ENCODE measurements at places on chromosomes 1 and 21.

DNA sequence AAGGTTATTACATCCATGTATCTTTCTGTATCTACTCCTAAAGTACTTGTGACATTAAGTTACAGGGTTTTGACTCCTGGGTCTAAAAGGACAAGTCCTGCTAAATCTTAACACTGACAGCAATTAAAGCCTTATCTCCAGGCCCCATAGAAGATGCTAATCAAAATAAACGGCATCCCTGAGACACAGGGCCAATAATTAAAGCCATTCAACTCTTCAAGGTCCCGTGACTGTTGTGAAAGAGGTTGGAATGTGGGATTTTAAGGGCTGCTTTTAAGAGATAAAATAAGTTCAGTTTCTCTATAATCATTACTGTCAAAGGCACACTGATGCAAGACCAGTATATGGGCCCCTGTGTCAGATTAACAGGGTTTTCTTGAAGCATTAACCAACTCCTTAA lies 8.3 kb downstream of the DNAI4 start:
- DNase-seq, result no peak

DNA sequence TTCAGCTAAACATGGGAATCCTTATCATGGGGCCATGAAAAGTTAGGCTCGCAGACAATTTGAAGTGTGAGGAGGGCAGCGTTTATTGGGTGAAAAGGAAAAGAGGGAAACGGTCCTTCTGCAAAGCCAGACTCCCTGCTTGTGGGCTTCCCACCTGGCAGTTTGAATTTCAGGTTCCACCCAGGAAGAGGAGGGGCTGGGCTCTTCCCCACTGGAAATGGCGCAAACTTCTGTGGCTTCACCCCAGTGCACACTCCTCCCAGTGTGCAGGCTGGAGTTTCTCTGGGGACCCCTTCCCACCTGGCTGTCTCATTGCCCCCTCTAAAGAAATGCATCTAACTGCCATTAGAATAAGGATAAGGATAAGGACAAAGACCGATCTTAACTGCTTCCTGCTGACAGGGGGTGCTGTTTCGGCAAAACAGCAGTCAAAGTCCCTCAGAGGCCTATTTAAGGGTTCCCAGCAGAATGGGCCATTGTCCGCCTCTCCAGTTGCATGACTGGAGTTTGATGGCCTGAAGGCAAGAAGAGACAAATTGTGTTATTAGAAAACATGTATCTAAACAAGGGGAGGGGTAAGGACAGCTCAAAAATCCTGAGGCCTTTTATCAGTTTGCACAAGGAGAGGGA lies 20.4 kb downstream of the AIM2 start:
- DNase-seq, result no peak

GRCh38 chr1:181545395-181545794 lies 62.1 kb downstream of the CACNA1E start:
- DNase-seq, result no peak

GRCh38 chr1:92994105-92994712 lies 32.9 kb upstream of the DIPK1A start:
- DNase-seq, result peak; percentile 7

- DNase-seq, result no peak
Observed at GRCh38 chr1:20850021-20850420, 62.9 kb upstream of the HP1BP3 start.

GRCh38 chr1:208497866-208498541 lies 253.8 kb upstream of the PLXNA2 start:
- DNase-seq, result no peak

GRCh38 chr1:223076362-223076761 lies 66.7 kb downstream of the TLR5 start:
- no peak for DNase-seq

- DNase-seq, result no peak
Observed at GRCh38 chr1:111867868-111868440, 112.3 kb downstream of the DDX20 start.

GRCh38 chr1:228902781-228903433 lies 167.6 kb downstream of the RHOU start:
- DNase-seq, result no peak

DNA sequence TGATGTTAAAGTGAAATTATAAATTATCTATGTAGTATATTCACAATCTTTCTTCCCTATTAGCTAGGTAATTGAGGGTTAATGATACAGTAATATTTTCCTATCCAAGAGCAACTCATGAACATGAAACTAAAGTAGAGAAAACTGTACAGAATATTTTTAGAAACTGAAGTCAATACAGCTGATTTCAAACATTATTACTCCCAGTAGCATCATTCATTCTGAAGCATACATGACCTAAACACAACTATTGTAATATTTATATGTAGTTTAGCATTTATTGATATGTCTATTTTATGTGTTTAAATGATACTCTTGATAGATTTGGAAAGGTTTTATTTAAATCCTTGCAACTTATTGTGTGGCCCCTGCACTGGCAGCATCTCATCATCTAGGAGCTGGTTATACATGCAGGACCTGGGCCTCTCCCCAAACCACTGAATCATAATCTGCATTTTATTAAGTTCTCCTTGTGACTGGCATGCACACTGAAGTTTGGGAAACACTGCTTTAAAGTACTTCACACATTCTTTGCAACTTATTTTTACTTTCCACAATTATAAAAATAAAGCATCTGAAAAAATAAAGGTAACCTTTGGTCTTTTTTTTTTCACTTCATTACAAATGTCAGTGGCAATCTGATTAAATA lies 199.9 kb downstream of the LRRC40 start:
- no peak for DNase-seq

DNA sequence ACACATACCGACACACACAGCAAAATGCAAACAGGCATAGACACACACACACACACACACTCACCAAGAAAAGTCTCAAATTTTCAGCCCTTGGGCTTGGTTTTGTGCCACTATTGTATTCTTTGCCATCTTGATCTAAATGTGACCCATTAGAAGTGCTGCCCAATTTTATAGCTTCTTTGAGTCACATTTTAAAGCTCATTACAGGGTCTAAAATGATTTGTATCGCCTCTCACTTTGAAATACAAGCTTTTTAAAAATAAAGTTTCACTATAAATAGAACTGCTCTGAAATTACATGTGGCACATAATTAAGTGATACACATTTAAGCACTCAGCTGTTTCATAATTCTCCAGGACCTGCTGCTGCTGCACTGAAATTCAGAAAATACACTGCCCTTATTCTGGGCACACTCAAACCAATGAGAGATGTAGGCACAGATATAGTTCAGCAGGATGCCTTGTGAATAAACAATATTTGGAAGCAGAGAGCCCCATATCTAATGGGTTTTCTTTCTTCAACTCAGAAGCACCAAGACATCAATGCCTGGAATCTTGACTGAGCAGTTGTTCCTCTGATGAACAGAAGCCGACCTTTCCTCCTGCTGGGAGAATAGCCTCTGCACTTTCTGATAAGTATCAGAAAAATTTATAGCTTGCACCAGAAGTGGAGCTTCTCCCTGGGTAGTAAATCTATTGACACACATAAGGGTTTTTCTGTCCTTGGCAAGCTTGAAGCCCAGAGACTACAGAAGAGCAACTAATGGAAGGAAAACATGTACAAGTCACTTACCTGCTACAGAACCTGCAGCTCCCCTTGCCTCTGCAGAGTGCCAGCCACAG lies 37.0 kb upstream of the PLPPR4 start:
- no peak for DNase-seq

GRCh38 chr1:212644866-212645545 lies 36.4 kb downstream of the ATF3 start:
- no peak for DNase-seq

- no peak for DNase-seq
Observed at GRCh38 chr1:174968750-174969244, 30.9 kb upstream of the CACYBP start.

- no peak for DNase-seq
Observed at GRCh38 chr1:109718495-109718894, 6.4 kb downstream of the GSTM5 start.

GRCh38 chr1:21320410-21321108 lies 30.3 kb upstream of the ECE1 start:
- no peak for DNase-seq

DNA sequence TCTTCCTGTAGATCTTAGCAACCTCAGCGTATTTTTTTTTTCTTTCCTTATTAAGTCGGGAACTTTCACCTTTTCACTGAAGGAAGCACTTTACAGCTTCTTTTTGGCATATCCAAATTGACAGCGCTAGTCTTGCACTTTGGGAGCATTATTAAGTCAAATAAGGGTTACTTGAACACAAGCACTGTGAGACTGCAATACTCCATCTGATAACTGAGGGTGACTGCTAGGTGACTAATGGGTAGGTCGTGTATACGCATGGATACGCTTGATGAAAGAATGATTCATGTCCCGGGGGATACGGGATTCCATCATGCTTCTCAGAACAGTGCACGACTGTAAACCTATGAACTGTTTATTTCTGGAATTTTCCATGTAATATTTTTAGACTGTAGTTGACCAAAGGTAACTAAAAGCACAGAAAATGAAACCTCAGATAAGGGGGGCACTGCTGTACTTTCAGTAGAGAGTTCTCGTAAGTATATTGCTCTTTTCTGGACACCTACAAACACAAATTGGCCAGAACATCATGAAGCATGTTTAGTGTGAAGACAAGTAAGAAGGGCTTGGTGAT lies 364.7 kb downstream of the SMYD3 start:
- no peak for DNase-seq

DNA sequence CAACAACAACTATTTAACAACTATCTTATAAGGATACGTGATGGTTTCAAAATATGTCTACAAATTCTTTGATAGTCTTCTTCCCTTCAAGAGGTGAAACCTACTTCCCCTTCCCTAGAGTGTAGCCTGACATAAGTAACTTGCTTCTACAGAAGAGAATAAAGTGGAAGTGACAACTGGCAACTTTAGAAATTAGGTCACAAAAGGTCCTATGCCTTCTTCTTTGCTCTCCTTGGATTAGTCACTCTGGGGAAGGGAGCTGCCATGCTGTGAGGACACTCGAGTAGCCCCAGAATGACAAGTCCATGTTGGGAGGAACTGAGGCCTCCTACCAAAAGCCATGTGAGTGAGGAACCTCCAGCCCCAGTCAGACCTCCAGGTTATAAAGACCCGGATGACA lies 19.2 kb downstream of the EFCAB14 start:
- DNase-seq, result no peak

GRCh38 chr1:117735045-117735992 lies 129.5 kb downstream of the TENT5C start:
- no peak for DNase-seq

DNA sequence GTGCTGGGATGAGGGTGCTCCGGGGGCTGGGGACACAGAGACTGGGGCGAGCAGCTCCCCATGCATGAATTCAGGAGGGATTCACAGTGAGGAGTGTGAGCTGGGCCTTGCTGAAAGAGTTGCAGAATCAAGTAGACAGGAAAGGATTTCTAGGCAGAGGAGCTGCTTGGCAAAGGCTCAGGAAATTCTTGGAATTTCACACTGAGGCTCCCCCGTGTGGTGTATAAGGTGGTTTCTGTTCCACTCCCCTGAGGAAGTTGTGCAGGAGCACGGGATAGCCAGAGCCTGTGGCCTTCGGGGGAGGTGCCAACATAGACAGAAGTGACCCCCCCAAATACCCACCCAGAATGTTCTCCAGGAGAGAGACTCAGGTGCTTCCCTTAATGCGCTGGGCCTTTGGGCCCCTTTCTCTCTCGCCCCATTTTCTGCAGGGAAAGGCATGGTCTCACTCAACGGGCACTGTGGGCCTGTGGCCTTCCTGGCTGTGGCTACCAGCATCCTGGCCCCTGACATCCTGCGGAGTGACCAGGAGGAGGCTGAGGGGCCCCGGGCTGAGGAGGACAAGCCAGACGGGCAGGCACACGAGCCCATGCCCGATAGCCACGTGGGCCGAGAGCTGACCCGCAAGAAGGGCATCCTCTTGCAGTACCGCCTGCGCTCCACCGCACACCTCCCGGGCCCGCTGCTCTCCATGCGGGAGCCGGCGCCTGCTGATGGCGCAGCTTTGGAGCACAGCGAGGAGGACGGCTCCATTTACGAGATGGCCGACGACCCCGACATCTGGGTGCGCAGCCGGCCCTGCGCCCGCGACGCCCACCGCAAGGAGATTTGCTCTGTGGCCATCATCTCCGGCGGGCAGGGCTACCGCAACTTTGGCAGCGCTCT lies 58.5 kb upstream of the ACTL8 start:
- no peak for DNase-seq

DNA sequence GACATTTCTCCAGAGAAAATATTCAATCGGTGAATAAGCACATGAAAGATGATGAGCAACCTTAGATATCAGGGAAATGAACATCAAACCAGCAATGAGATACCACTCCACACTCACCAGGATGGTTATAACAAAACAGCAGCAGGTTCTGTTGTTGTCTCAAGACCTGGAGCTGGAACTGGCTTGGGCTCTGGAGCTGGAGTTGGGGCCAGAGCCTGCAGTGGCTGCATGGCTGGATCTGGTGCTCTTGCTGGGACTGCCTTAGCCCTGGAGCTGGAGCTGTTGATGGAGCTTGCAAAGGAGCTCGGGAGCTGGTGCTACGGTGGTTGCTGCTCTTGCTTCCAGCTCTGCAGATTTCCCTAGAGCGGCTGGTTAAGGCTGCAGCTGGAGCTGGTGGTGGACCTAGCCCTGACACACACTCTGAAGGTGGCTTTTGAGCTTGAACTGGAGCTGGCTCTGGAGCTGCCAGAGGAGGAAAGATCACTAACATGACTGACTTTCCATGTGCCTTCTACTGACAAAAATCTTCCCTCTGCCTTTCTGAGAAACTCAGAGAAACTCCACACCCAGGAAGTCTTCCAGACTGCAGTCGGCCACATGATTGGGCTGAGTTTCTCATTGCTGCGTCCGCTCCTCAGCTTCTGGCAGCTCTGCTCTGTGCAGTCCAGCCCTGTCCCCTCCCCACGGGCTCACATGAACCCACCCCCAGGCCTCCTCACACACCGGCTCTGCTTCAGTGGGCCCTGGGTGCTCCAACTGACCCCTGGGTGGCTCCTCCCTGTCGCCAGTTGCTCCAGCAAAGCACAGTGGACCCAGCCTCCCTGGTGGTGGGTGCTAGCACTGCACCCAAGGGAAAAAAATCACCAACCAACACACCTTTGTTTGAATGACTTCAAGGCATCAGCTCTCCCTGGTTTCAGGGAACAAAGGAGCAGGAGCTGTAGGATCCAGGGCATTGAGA lies 139.1 kb upstream of the FMN2 start:
- DNase-seq, result no peak
